ENCODE measurements at places on chromosomes 3 and 15.
A peak's percentile ranks its signal among the peaks of the same experiment; 100 is the strongest.

DNA sequence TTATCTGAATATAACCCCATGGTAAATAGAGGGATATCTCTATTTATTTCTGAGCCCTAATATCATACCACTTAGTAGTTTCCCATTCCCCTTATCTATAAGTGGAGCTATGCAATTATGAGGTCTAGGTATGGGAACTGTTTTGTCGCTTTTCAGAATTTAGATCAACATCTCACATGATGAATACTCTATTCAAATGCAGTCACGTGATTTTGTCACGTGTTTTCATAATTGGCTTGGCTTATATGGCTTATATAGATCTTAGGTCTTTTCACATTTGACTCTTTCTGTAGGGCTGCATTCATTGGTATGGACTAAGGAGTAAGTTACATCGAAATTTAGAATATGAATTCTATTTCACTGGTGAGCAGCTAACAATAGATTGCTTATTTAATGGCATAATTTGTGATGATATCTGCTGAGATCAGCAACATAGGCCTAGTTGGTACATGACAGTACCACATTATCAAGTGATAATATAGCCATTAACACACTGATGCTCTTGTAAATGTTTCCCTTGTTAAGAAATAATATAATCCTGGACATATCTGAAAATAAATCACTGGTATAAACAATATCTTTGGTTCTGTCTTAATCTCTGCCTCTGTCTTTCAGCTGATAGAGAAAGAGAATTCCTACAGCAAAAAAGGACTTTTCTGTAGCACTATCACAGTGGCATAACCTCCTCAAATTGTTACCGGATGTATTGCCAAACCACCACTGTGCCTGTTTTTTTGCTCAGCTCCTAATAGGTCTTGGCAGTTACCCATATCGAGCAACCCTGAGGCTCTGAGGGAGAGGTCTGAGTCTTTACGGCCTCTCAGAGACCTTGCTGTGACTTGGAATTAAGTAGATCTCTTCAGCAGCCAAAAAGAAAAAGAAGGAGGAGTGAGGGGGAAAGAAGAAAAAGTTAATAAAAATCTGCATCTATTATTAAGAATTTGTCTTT is 357.1 kb downstream of the ZPLD1 start:
- DNase-seq = no peak

GRCh38 chr15:91630090-91630489 is 223.4 kb upstream of the SLCO3A1 start:
- DNase-seq = no peak

DNA sequence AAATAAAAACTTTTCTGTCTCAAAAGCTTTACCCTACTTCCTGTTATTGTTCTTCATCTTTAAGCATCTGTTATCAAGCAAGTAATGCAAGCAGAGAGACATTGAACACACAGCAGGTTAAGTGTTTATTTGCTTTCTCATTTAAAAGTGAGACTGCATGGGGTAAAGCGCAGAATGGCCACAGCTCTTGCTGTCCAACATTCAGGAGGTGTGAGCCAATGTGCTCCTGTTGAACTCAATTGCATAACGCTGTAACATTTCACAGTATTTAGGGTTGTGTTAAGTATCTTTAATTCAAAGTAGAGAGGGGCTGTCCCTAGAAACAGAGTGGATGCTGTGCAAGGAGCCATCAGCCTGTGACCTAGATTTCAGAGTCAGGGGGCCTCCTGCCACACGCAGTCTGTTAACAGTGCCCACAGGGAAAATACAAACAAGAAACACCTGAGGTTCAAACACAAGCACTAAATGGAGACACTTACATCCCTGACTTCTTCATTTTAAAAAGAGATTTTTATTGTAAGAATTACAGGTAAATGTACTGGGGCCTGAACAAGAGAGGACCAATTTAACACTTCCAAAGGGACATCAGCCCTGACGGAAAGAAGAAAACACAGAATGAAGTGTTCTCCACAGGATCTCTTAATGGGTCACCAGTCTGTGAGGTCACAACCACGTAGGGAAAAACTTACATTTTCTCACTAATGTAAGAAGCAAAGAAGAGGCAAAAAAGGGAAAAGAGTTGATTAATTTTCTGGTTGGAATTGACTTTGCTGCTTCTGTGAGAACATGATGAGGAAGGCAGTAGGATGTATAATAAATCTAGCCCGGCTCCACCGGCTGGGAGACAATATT is 815.1 kb downstream of the VGLL3 start:
- DNase-seq = no peak

DNA sequence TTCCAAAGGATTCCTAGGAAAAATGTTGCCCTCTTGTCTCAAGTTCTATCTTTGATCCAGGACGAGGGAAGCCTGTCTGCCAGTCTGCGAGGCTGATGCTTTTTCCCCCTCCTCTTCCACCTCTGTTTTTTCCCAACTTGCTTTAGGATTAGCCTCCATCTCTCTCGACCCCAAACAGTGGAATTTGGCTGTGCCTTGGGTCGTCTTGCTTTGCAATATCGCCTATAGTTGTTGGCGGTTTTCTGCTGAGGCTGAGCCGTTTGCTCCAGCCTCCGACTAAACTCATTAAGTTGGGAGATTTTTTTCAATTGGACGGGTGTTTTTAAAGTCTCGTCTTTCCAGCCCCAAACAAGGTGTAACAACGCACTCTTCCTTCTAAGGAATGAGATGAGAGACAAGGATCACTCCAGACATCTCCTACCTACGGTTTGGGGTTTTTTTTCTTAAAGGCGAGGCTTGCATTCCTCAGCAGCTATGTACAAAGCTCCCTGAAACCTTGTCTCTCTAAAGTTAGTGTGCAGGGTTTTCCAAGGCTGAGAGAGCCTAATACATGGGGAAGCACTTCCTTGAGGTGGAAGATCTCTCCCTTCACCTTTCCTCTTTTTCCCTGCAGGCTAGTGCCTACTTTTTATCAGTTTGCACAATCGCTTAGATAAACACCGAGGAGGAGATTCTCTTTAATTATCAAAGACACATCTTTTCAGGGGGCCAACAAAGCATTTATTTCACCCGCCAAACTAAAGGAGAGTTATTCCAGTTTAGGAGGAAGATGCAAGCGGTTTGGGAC is 4.8 kb upstream of the NR2F2 start:
- no peak for DNase-seq

DNA sequence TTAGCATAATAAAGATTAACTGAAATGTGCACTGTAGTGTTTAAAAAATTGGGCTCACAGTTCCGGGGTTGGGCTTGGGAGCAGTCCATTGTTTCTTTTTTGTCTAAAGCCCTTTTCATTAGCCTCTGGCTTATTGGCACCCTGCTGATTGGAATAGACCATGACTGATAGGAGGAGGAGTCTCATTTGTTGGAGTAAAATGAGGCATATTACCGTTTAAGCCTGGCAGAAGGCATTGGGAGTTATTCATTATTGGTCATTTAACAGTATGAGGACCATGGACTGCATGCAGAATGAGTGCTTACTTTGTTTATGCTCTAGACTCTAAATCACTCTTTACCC is 139.0 kb upstream of the CGNL1 start:
- no peak for DNase-seq

GRCh38 chr3:194939532-194939909 is 253.8 kb downstream of the FAM43A start:
- no peak for DNase-seq

- DNase-seq = no peak
These were observed 39.6 kb downstream of the RASGRF1 start for GRCh38 chr15:79051029-79051428.

- DNase-seq = no peak
These were observed 515.4 kb downstream of the FOXP1 start for GRCh38 chr3:71067977-71068654.

DNA sequence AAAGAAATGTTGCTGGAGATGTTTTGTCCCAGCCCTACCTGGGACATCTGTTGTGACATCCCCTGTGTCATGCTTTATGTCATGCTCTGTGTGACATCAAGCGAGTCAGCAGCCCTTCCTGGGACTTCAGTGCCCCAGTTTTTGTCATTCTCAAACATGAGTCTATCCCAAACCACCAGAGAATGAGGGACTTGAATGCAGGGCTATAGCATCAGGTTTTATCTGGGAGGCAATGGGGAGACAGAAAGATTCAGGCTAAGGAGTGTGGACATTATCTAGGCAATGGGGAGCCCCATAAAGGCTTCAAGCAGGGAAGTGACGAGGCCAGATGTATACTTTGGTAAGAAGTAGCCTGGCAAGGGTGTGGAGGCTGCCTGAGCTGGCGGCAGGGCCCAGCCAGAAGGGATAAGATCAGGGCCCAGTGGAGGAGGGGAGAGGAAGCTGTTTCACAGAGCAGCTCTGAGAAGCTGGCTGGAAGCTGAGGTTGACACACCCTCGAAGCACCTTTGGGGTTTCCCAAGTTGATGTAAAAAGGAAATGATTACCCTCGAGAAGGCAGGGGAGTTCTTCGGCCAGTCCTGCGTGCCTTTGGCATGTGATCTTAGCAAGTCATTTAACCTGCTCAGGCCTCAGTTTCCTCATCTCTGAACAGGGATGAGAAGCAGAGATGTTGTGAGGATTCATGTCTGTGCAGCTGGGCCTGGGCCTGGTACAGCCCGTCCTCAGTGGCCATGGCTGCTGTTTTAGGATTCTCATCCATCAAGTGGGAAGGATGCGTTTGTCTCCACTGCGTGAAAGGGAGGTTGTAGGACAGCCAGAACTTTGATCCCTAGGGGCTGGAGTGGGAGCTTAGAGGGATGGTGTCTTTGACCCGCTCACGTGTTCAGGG is 34.3 kb downstream of the IRAK2 start:
- DNase-seq = peak; percentile 88

DNA sequence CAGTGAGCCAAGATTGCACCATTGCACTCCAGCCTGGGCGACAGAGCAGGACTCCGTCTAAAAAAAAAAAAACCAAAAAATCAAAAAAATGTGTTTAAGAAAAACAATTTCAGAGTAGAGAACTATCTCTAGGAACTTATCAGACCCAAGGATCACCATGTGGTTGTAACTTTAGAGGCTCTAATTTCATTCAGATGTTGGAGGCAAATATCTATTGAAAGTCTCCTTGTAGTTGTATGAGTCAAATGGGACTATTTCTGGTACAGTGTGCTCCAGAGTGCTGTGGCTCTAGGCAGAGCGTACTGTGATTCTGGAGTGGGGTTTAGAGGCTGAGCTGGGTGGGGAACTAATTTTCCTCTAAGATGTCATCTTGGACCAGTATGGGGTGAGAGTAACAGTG is 398.7 kb downstream of the SHQ1 start:
- no peak for DNase-seq

DNA sequence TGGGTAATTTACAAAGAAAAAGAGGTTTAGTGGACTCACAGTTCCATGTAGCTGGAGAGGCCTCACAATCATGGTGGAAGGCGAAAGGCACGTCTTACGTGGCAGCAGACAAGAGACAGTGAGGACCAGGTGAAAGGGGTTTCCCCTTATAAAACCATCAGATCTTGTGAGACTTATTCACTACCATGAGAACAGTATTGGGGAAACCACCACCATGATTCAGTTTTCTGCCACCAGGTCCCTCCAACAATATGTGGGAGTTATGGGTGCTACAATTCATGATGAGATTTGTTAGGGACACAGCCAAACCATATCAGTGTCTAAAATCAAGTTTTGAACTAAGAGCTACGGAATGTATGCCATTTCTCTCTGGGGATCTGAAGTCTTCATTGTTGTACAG is 354.8 kb upstream of the C2CD4B start:
- no peak for DNase-seq

DNA sequence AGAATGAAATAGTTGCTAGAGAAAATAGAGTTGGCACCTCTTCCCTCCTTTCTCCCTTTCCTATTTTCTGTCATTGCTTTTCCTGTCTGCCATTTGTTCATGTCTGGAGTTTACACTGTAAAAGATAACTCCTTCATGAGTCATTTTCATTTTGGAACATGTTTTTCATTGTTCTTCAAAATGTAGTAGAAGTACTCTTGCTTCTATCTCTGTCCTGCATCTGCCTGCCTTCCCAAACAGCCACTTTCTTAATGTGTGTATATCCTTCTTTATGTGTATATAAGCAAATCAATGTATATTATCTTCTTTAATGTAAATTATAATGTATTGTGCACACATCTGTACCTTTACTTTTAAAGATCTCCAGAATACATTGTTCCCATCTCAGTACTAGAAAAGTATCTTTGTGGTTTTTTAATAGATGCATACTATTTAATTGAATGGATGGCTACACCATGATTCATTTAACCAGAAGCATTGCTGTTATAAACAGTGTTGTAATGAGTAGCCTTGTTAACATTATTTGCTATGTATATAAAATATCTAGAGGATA is 41.1 kb downstream of the TSC22D2 start:
- DNase-seq = peak; percentile 69

DNA sequence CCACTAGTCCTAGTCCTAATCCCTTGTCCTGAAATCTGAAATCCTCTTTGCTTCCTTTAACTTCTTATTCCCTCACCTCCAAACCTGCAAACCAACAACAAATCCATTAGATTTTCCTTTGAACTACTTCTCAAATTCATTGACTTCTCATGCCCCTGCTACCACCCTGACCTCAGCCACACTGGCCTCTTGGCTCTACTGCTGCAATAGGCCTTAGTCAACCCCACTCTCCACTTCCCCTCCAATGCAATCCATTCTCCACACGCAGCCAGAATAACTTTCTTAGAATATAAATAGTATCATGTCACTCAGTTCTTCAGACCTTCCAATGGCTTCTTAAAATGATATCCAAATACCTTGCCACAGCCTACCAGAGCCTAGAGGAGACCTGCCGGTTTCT is 131.1 kb upstream of the GADL1 start:
- no peak for DNase-seq

Measured in hematopoietic multipotent progenitor cell treated with erythropoietin and hydrocortisone succinate and interleukin-3 and kit ligand, for 6 days (in vitro differentiated cells).